ENCODE measurements at places on chromosomes 13 and 19.
A peak's percentile ranks its signal among the peaks of the same experiment; 100 is the strongest.

GRCh38 chr13:35140321-35140720 is 198.3 kb downstream of the NBEA start:
- DNase-seq: no peak

GRCh38 chr13:47008318-47008717 is 111.5 kb upstream of the HTR2A start:
- DNase-seq: no peak

DNA sequence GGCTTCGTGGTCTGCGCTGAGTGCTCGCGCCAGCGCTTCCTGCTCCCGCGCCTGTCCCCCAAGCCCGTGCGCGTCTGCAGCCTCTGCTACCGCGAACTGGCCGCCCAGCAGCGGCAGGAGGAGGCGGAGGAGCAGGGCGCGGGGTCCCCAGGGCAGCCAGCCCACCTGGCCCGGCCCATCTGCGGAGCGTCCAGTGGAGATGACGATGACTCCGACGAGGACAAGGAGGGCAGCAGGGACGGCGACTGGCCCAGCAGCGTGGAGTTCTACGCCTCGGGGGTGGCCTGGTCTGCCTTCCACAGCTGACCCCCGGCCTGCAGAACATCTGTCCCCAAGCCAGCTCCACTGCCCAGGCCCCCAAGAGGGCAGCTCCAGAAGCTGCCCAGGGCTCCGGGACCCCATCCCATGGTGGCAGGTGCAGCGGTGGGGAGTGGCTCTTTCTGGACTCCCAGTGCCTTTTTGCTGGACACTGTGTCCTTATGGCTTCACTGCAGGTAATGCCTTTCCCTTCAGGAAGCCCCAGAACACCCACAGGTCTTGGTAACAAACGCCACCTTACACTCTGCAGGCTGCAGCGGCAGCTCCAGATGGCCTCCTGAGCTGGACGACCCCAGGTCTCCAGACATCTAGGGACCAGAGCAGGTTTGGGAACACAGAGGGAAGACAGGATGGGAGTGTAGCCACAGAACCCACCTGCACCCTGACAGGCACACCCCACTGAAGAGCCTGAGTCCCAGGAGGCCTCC is 9.3 kb downstream of the PLEKHF1 start:
- no peak for DNase-seq

- peak; percentile 34 for DNase-seq
Measured at GRCh38 chr19:16661480-16662034, 618 bp downstream of the TMEM38A start.

GRCh38 chr13:38415233-38415632 is 65.6 kb downstream of the UFM1 start:
- no peak for DNase-seq

DNA sequence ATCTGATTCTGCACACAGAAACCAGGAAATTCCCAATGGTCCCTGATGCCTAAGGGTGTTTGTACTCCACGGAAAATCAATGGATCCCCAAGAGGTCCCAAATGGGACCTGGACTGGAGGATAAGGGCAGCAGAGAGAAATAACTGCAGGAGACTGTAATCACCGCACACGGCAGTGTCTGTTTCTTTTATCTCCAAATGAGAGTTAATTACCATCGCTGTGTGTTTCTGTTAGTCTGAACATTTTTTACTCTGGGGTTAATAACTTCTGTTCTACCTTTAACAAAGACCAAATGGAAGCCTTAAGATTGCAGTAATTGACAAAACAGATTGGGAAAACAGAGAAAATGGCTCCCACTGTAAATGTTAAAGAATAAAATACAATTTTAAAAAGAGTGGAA is 320.9 kb downstream of the DCLK1 start:
- no peak for DNase-seq

- DNase-seq: no peak
Measured at GRCh38 chr13:51360489-51360888, 21.0 kb downstream of the SERPINE3 start.

GRCh38 chr13:64482373-64482772 is 2747.8 kb downstream of the PCDH9 start:
- DNase-seq: no peak

DNA sequence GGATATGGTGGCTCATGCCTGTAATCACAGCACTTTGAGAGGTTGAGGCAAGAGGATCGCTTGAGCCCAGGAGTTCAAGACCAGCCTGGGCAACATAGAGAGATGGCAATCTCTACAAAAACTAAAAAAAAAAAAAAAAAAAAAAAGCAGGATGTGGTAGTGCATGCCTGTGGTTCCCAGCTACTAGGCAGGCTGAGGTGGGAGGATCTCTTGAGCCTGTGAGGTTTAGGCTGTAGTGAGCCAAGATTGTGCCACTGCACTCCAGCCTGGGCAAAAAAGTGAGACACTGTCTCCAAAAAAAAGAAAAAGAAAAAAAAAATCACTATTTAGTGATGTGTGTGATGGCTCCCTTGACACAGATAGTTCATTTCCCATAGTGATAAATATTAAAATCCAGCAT is 365.0 kb upstream of the NBEA start:
- DNase-seq: no peak

DNA sequence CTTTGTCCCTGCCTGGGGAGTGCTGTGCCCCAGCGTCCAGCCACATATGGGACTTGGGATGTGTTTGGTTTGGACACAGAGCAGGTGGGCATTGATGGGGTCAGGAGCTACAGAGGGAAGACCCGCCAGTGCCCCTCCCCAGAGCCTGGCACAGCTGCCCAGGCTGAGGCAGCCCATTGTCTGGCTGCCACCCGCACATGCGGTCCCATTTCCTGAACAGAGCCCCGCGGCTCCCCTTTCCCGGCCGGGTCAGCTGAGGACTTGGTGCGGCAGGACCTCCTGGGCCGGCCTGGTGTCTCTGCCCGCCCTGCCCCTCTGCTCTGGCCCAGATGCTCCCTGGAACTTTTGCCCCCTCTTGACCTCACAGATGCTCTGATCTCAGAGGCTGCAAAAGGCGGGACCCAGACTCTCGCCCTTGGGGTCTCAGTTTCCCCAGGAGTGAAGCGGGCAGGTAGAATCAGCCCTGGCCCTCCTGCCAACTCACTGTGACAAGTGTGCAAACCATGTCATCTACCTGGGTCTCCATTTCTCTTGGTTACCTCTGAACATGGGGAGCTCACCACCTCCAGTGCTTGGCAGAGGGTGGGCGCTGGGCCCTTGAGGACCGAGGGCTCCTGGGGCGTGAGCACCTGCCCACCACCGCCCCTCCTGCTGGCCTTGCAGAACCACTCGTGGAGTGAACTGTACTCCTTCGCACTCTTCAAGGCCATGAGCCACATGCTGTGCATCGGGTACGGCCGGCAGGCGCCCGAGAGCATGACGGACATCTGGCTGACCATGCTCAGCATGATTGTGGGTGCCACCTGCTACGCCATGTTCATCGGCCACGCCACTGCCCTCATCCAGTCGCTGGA is 17.8 kb downstream of the HCN2 start:
- no peak for DNase-seq

DNA sequence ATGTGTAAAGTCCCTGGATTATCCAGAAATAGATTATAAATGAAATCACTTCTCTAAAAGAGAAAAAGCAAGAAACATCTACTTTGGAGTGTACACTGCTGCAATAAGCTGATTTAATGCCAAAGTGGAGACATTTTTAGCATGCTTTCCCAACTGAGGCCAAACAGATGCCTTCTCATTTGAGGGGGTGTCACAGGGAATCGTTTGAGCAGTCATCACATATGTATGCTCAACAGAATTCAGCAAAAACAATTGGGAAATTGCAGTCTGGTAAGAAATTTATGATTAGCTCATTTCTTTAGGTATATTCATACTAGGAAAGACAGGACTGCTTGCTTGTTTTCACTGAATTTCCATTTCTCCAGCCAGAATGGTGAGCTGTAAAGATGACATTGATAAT is 27.3 kb upstream of the TPP2 start:
- DNase-seq: no peak

GRCh38 chr13:48542581-48543341 is 9.9 kb upstream of the RCBTB2 start:
- peak; percentile 36 for DNase-seq

- no peak for DNase-seq
Measured at GRCh38 chr13:30872276-30872594, 33.8 kb upstream of the MEDAG start.

DNA sequence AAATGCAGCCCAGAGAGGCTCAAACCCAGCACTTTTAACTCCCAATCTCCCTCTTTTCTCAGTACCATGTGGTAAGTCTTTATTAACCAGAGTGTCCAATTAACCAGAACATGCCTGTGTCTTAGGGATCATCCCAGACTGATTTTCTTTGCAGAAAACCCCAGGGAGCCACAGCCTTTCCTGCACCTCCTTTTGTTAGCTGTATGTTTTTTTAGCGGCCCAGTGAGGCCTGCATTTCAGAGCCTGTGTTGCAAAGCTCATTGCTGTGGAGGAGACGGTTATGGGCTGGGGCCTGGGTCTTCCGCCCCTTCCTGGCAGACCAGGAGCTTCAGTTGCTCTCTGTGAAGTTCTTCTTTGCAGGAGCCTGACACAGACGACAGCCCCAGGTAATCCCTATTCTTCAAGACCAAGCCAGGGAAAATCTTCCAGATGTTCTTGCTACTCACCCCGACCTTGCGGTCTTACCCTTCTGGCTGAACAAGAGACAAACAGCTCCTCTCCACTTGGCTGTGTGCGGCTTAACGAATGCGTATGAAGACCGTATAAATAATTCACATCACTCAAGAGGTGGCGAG is 70.7 kb upstream of the TSHZ3 start:
- DNase-seq: no peak

GRCh38 chr13:100800283-100800875 is 125.8 kb upstream of the TMTC4 start:
- no peak for DNase-seq

- no peak for DNase-seq
Measured at GRCh38 chr19:14091813-14092462, 1.4 kb upstream of the SAMD1 start.

DNA sequence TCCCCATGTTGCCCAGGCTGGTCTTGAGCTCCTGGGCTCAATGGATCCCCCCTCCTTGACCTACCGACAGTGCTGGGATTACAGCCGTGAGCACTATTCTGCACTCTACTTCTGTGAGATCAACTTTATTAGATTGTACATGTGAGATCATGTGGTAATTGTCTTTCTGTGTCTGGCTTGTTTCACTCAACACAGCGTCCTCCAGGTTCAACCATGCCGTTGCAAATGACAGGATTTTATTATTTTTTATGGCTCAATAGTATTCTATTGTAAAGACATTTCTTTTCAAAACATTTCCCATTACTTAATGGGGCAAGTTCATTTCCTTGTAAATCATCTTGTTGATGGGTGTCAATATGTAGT is 1.5 kb upstream of the OBI1 start:
- DNase-seq: no peak

DNA sequence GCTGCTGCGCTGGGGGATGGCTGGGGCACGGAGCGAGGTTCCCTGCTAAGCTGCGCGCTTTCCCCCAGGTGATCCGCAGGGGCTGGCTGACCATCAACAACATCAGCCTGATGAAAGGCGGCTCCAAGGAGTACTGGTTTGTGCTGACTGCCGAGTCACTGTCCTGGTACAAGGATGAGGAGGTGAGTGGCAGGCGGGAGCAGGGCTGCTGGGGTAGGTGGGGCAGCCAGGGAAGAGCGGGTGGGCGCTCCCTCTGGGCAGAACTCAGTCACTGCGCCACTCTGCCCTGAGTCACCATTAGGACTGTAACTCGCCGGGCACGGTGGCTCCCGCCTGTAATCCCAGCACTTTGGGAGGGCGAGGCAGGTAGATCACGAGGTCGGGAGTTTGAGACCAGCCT is 23.8 kb downstream of the TMED1 start:
- DNase-seq: no peak

GRCh38 chr13:31264151-31264550 is 64.4 kb downstream of the B3GLCT start:
- no peak for DNase-seq

DNA sequence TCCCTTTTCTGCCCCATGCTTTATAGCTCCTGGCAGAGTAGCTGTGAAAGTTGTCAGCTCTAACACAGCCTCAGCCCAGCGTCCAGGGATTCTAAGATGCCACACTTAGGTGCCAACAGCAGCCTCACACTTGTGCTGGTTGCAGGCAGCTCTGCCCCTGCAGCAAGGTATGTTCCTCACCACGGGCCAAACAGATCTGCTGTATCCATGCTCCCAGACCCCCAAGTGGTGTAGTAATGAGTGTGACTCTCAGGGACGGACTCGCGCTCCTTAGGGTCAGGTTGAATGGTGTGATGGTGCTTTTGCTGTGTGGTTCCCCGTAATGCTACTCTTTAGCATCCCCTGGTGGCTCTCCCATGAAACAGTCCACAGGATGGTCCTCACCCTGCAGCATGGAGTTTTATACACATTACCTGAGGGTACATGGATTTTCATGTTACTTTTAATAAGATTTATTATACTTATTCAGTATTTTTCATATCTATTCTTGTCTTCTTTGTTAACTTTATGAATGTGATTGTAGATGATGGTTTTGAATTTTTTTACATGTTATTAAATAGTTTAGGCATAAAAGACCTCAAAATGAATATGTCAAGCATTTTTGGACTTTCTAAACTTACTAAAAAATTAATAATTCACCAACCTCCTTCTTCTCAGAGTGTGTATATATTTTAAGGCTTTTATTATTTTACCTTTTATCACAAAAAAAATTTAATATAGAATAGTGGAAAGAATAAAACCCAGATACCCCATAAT is 232.5 kb downstream of the SLC7A1 start:
- DNase-seq: peak; percentile 42

- no peak for DNase-seq
Measured at GRCh38 chr19:800360-801029, 3.2 kb downstream of the PTBP1 start.

GRCh38 chr13:46899801-46900200 is 2.9 kb upstream of the HTR2A start:
- DNase-seq: no peak

- no peak for DNase-seq
Measured at GRCh38 chr13:111093634-111094033, 21.5 kb upstream of the ARHGEF7 start.

GRCh38 chr19:32172566-32173160 is 172.7 kb upstream of the ZNF507 start:
- no peak for DNase-seq

- no peak for DNase-seq
Measured at GRCh38 chr13:23716401-23716800, 146.2 kb downstream of the TNFRSF19 start.

DNA sequence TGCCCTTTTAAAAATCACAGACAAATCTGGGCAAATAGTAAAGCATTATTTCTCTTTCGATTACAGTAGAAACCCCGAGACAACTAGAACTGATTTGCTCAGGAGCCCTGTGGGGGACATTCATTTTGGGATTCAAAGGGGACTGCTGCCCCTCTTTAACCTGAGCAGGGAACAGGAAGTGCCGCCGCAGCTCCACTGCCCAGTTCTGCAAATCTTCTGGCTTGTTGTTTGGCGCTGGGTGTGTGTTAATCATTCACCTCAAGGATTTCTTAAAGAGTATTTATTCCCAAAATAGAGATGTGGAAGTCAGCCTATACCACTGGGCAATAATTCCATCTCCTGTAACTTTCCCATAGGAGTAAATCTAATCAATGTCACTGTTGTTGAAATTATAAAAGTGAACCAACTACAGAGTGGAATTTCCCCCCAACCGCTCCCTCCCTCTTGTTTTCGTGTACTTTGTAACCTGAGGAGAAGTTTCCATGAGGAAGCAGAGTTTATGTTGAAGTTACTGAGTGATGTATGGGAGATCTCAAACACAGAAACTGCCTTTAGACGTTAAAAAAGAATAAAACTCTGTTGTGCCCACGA is 515.8 kb downstream of the KLF12 start:
- DNase-seq: no peak

Measured in NCI-H1105 (cell line).